ENCODE measurements at places on chromosomes 11 and 22. TPM values are rescaled to one million over a fixed set of nuclear protein-coding genes. Genes with fewer than 3 reads are reported as not detected.

The TRIM64 gene
- total RNA-seq: not detected

The ZNF143 gene
- total RNA-seq: 25.1 TPM

The GNG3 gene
- total RNA-seq: not detected

The INS gene
- total RNA-seq: not detected

The POLR2L gene
- total RNA-seq: 167 TPM

The TTC28 gene
- 1.2 TPM for total RNA-seq

The TYR gene
- 2.0 TPM for total RNA-seq

The HIC2 gene
- total RNA-seq: 0.88 TPM

The CNGA4 gene
- not detected for total RNA-seq

The HTR3B gene
- total RNA-seq: not detected
